ENCODE measurements at places on chromosomes 5 and 9. TPM values are rescaled to one million over a fixed set of nuclear protein-coding genes. Genes with fewer than 3 reads are reported as not detected.

Gene ADAM19
- total RNA-seq: 57.0 TPM

Gene TSLP
- total RNA-seq: 5.8 TPM

Gene PDE8B
- total RNA-seq: 0.13 TPM

Gene LURAP1L
- total RNA-seq: 57.2 TPM

Gene PRRC2B
- 76.7 TPM for total RNA-seq

Gene SLC31A2
- total RNA-seq: 4.9 TPM

Gene IER5L
- total RNA-seq: 54.2 TPM

Gene GARNL3
- 0.96 TPM for total RNA-seq

Gene SLC9A3
- total RNA-seq: 1.6 TPM

Gene NME5
- total RNA-seq: 1.7 TPM

Gene KIF2A
- 30.3 TPM for total RNA-seq

Gene CTXN3
- total RNA-seq: not detected

Gene HINT1
- total RNA-seq: 182 TPM

Gene CKMT2
- total RNA-seq: 1.6 TPM

Gene FAT2
- total RNA-seq: 0.16 TPM

Data from epithelial cell of alveolus of lung (primary cell).